T-helper 1 cell treated with Interleukin-12 subunit alpha and Interleukin-12 subunit beta and Interleukin-4 antibody, amounts not matched to agents 30 ng/mL and 1 ng/mL, for 36 hours (primary cell): ENCODE measurements at places on chromosomes 6 and 20. TPM values are rescaled to one million over a fixed set of nuclear protein-coding genes. Genes with fewer than 3 reads are reported as not detected.

Gene MOG
- not detected in 2 replicates for total RNA-seq

Gene ACAT2
- 61.9 and 65.6 TPM in 2 replicates for total RNA-seq

Gene SGK2
- not detected in 2 replicates for total RNA-seq

Gene CCN6
- total RNA-seq, result not detected in 2 replicates

Gene RALGAPA2
- total RNA-seq, result 27.4 and 28.6 TPM in 2 replicates

Gene MTRF1L
- 18.9 and 20.5 TPM in 2 replicates for total RNA-seq

Gene C6orf15
- not detected in 2 replicates for total RNA-seq

Gene TMEM14C
- total RNA-seq, result 55.5 and 56.4 TPM in 2 replicates

Gene MYLIP
- 20.2 and 21.1 TPM in 2 replicates for total RNA-seq

Gene C6orf163
- 3.2 and 4.0 TPM in 2 replicates for total RNA-seq

Gene ZFP57
- total RNA-seq, result 2.6 and 3.1 TPM in 2 replicates

Gene MAP3K5
- 37.2 and 38.3 TPM in 2 replicates for total RNA-seq

Gene GRM4
- total RNA-seq, result not detected in 2 replicates

Gene VWA7
- total RNA-seq, result 6.0 and 6.2 TPM in 2 replicates

Gene AGPAT4
- total RNA-seq, result 20.7 and 21.2 TPM in 2 replicates

Gene PPP1R14C
- total RNA-seq, result 0.15 TPM in 1 of 2 replicates, not detected in the other

Gene ZNF334
- 1.3 and 1.6 TPM in 2 replicates for total RNA-seq
